ENCODE measurements at places on chromosomes 11 and 22. TPM values are rescaled to one million over a fixed set of nuclear protein-coding genes. Genes with fewer than 3 reads are reported as not detected.

The RAB38 gene
- 10.1 TPM for total RNA-seq

The JAML gene
- not detected for total RNA-seq

The PMM1 gene
- total RNA-seq: 32.4 TPM

The MYH9 gene
- 796 TPM for total RNA-seq

The MAP6 gene
- total RNA-seq: 0.17 TPM

The MARK2 gene
- 6.4 TPM for total RNA-seq

- peak; percentile 53 for DNase-seq
- peaks cover 7% of the 10 kb centered on the region for H3K4me1 ChIP-seq
- H3K27me3 ChIP-seq: no peaks in the 10 kb centered on the region
- H3K4me3 ChIP-seq: no peak overlapping the region
- no peaks in the 10 kb centered on the region for H3K36me3 ChIP-seq
- H3K27ac ChIP-seq: no peak overlapping the region
These were observed 3.3 kb upstream of the BACE1 start for GRCh38 chr11:117319214-117319840.

DNA sequence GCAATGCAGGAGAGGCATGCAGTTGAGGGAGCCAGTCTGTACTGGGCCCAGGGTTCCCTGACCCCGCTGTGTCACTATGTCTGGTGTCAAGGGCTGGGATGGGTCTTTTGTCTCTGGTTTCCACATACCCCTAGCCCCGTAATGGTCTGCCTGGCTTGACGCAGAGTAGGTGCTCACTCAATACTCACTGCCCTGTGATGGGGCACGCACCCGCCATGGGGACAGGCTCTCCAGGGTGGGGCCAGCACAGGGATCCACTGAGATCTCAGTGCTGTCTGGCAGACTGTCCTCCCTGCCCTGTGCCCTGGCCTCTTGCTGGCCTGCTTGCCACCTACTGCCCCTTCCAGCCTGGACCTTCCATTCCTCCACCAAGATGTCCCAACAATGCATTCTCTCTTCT lies 101.7 kb upstream of the CD82 start:
- H3K4me1 ChIP-seq: no peaks in the 10 kb centered on the region
- DNase-seq: no peak
- H3K36me3 ChIP-seq: no peaks in the 10 kb centered on the region
- H3K27ac ChIP-seq: no peak overlapping the region

- no peak overlapping the region for H3K4me3 ChIP-seq
- H3K27ac ChIP-seq: no peak overlapping the region
- no peaks in the 10 kb centered on the region for H3K36me3 ChIP-seq
- no peaks in the 10 kb centered on the region for H3K27me3 ChIP-seq
- no peak for DNase-seq
These were observed 454.6 kb downstream of the KCNA4 start for GRCh38 chr11:29562183-29562582.

- no peaks in the 10 kb centered on the region for H3K36me3 ChIP-seq
- no peaks in the 10 kb centered on the region for H3K27me3 ChIP-seq
- H3K4me1 ChIP-seq: no peaks in the 10 kb centered on the region
- no peak overlapping the region for H3K27ac ChIP-seq
- no peak for DNase-seq
These were observed 8.9 kb upstream of the PLXNB2 start for GRCh38 chr22:50316114-50317065.

DNA sequence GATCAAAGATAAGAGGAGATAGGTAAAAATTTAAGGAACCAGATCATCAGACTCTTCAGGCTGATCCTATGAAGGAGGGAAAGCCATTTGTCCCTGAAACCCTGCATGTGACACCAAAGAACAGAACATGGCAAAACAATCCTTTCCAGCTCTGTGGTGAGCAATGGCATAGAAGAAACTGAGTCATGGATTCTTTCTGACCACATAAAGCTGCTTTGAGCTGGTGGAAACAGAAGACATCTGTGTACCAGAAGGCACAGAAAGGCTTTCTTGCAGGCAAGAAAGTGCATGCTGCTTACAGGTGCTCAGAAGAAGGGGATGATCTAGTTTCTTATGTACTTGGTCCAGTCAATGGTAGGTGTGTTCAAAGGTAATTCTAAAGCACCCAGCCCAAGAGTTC lies 45.0 kb upstream of the APOA1 start:
- DNase-seq: peak; percentile 88
- peak overlapping the region; percentile 6 for H3K27ac ChIP-seq
- no peak overlapping the region for H3K4me3 ChIP-seq
- H3K4me1 ChIP-seq: peaks cover 8% of the 10 kb centered on the region
- no peaks in the 10 kb centered on the region for H3K36me3 ChIP-seq

DNA sequence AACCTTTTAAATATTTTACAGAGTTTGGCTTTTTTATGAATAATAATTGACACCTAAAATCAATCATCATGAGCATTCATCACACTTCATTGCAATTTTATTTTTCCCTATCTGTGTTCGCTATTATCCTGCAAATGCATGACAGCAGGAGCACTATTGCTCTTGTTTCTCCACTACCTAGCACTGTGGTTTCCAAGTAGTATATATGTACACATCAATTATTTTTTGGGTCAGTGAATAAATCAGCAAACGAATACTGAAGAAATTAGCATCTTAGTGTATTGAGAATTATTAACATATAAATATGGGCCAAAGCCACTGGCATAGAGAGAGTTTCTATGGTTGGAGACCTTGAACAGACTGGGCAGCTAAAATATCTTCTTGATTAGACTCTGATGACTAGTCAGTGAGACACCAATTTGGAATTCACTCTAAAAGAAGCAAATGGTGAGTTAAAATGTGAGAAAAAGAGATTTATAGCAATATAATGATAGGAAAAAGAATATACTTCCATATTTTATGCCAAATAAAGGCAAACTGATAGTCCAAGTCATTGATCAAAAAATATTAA lies 731.1 kb upstream of the LUZP2 start:
- no peaks in the 10 kb centered on the region for H3K36me3 ChIP-seq
- no peak overlapping the region for H3K27ac ChIP-seq
- no peaks in the 10 kb centered on the region for H3K27me3 ChIP-seq
- H3K4me1 ChIP-seq: peaks cover 3% of the 10 kb centered on the region

GRCh38 chr11:45258982-45259530 lies 27.1 kb downstream of the SYT13 start:
- no peak overlapping the region for H3K27ac ChIP-seq
- no peaks in the 10 kb centered on the region for H3K4me1 ChIP-seq
- no peak for DNase-seq
- no peaks in the 10 kb centered on the region for H3K36me3 ChIP-seq

DNA sequence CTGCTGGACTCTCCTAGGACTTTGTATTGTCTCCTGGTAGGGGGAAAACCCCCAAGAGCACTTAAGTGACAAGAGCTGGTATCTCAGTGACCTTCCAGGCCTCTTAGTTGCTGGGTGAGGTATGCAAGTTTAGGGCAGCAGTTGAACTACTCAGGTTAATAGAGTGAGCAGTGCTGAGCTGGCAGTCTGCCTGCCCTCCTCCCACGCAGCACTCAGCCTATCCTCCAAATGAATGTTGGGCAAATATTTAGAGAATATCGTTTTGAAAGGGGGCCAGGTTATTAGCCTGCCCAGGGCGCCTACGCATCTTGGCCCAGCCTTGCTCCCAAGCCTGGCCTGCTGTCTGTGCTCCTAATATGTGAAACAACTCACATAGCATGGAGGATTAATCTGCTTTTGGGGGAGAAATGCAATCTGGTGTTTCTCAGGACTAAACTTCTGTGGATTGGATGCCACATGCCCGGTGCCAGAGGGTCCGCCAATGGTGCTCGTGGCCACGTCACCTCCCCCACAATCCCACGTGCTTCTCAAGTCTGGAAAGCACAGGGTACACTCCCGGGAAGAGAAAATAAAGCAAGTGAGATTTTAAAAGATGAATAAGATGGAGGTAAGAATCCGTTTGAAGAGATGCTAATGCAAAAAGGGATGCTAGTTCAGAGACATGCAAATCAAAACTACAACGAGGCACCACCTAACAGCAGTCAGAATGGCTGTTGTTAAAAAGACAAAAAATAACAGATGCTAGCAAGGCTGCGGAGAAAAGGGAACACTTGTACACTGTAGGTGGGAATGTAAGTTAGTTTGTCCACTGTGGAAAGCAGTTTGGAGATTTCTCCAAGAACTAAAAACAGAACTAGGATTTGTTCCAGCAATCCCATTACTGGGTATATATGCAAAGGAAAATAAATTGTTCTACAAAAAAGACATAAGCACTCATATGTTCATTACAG lies 67.7 kb downstream of the SPON1 start:
- H3K4me1 ChIP-seq: no peaks in the 10 kb centered on the region
- H3K4me3 ChIP-seq: no peak overlapping the region
- H3K36me3 ChIP-seq: no peaks in the 10 kb centered on the region
- peaks cover 4% of the 10 kb centered on the region for H3K27me3 ChIP-seq
- H3K27ac ChIP-seq: no peak overlapping the region

DNA sequence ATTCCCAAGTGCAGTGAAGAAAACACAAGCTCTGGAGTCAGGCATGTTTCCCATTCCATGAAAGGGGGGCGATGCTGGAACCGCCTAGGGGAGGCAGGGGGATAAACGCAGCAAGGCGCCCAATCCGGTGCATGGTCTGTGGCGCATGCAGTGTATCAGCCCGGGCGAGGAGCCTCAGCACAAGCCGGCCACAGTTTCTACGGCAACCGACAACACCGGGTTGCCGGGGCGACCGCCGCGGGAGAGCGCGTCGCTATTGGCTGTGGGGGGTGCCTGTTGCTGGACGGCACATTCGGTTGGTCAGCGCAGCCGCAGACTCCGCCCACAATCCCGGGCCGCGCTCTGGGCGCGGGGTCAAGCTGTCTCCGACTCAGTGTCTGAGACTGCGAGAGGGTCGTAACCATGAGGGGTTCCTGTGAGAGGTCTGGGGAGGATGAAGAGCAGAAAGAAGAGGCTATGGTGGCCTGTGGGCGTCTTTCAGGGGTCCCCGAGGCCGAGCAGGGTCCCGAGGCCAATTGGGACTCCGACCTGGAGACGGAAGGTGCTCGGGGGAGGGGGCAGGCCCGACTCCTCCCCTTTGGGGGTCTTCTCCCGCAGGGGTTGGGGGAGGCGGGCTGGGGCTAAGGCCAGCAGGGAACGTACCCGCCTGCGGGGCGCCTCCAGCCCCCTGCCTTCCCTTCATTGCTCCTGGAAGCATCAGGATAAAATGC lies at the start of gene LRRC74B:
LRRC74B (plus strand) TSS at position 362 of the 710 bp plus-strand sequence; CDS start at position 403, 41 bp downstream.
- H3K36me3 ChIP-seq: no peaks in the 10 kb centered on the region
- peaks cover 30% of the 10 kb centered on the region for H3K4me1 ChIP-seq
- peak within 1 kb of the TSS; percentile 93 for H3K27ac ChIP-seq
- H3K27me3 ChIP-seq: no peaks in the 10 kb centered on the region

DNA sequence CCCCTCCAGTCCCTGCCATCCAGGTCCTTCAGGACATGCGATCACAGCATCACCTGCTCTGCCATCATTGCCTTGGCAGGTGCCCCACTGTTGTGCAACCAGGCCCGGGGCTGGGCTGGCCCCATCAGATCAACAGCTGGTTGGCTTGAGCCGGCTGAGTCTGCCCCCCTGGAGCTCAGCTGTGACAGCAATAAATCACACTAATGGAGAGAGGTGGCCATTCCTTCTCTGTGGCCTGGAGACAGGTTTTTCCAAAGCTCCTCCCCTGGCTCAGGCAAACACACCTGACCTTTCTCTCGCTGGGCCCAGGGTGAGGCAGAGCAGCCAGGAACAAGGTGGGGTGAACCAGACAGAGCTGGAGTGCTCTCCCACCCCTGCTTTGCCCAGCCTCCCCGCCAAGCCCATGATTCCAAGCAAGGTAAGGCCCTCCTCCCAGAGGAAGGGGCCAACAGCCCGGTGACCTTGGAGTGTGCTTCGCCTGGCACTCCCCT lies 8.9 kb upstream of the FXYD2 start:
- no peak overlapping the region for H3K4me3 ChIP-seq
- no peak overlapping the region for H3K27ac ChIP-seq
- peaks cover 3% of the 10 kb centered on the region for H3K27me3 ChIP-seq
- H3K4me1 ChIP-seq: peaks cover 6% of the 10 kb centered on the region

- H3K27ac ChIP-seq: peak overlapping the region; percentile 77
- no peaks in the 10 kb centered on the region for H3K27me3 ChIP-seq
- peak; percentile 66 for DNase-seq
- peaks cover 4% of the 10 kb centered on the region for H3K36me3 ChIP-seq
These were observed 1.9 kb downstream of the TEAD1 start for GRCh38 chr11:12675951-12676711.

DNA sequence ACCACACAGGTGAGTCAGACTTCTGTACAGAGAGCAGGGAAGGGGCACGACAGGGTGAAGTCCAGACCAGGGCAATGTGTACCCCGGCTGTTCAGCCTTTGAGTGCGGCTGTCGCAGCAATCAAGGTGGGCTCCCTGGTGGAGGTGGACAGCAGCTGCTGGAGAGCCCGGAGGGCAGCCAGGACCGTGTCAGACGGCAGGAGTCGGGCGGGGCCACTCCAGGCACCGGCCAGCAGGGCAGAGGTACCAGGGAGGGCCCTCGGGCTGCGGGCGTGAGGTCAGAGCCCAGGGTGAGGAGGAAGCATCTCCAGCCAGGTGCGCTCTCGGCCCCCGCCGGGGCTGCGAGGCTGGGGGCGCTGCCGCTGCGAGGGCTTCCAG lies 802 bp upstream of the PIM3 start:
- peak overlapping the region; percentile 67 for H3K27ac ChIP-seq
- H3K27me3 ChIP-seq: no peaks in the 10 kb centered on the region
- H3K4me3 ChIP-seq: peak overlapping the region; percentile 3

GRCh38 chr11:69115586-69116560 lies 39.9 kb upstream of the SMIM38 start:
- no peak overlapping the region for H3K4me3 ChIP-seq
- no peaks in the 10 kb centered on the region for H3K27me3 ChIP-seq
- DNase-seq: peak; percentile 34
- H3K4me1 ChIP-seq: no peaks in the 10 kb centered on the region

DNA sequence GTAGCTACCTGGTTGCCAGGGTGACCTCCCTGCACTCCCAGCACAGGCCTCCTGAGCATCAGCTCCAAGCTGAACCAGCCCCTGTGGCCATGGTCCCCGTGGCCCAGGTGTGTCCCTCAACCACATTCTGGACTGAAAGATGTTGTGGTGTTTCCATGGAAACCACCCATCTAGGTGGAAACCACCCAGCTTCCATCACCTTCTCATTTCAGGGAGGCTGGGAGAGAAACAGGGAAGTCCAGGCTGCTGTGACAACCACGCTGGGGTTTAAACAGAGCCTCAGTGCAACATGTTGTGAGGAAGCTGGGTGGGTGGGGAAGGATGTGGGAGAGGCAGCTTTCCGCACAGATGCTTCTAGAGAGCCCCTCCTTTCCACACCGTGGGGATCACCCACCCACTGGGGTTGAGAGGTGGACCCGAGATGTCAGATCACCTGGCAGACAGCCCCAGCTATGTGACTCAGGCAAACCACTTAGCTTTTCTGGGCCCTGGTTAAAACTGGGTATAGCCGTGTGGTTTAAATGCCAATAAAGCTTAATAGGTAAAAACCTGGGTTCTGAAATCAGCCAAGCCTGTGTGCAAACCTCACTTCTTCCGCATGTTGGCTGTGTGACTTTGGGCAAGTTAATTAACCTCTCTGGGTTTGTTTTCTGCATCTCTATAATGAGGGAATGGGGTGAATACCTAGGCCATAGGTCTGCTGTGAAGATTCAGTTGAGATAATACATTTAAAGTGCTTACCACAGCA lies 46.4 kb downstream of the CD82 start:
- no peaks in the 10 kb centered on the region for H3K27me3 ChIP-seq
- peaks cover 13% of the 10 kb centered on the region for H3K4me1 ChIP-seq
- H3K36me3 ChIP-seq: peaks cover 2% of the 10 kb centered on the region
- DNase-seq: peak; percentile 39
- no peak overlapping the region for H3K4me3 ChIP-seq
- no peak overlapping the region for H3K27ac ChIP-seq

GRCh38 chr11:122707901-122708300 lies 52.4 kb downstream of the UBASH3B start:
- no peaks in the 10 kb centered on the region for H3K27me3 ChIP-seq
- DNase-seq: no peak
- peaks cover 32% of the 10 kb centered on the region for H3K4me1 ChIP-seq

Measured in fibroblast of lung (primary cell).